WTC11 (cell line): ENCODE measurements at places on chromosomes 6 and 20. TPM values are rescaled to one million over a fixed set of nuclear protein-coding genes. Genes with fewer than 3 reads are reported as not detected.

DNA sequence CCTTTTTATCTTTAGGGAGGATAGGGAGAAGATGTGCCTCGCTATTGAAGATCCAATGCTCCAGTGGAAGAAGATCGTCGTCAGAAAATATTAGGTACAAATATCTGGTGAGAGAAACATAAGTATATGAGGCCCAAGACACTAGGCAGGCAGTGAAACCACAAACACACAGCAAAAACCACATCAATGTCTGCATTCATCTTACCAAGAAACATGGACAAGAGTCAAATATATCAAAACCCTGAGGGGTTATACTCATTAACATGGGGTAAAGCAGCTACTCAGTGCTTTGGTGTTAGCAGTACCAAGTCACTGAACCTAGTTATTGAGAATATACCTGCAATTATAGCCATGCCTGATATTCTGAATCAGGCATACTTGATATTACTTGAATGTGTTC lies 101.4 kb upstream of the FAM184A start:
- no peak overlapping the region for H3K4me3 ChIP-seq
- H3K27ac ChIP-seq, result no peak overlapping the region
- H3K36me3 ChIP-seq, result no peaks in the 10 kb centered on the region
- H3K27me3 ChIP-seq, result no peaks in the 10 kb centered on the region

DNA sequence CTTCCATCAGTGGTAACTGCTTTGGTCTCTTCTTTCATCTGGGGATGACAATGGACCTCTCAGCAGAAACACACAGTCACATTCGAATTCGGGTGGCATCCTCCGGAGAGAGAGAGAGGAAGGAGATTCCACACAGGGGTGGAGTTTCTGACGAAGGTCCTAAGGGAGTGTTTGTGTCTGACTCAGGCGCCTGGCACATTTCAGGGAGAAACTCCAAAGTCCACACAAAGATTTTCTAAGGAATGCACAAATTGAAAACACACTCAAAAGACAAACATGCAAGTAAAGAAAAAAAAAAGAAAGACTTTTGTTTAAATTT lies 6.1 kb downstream of the EDN1 start:
- no peak for DNase-seq
- H3K4me3 ChIP-seq, result no peak overlapping the region
- H3K36me3 ChIP-seq, result no peaks in the 10 kb centered on the region
- H3K27ac ChIP-seq, result no peak overlapping the region

DNA sequence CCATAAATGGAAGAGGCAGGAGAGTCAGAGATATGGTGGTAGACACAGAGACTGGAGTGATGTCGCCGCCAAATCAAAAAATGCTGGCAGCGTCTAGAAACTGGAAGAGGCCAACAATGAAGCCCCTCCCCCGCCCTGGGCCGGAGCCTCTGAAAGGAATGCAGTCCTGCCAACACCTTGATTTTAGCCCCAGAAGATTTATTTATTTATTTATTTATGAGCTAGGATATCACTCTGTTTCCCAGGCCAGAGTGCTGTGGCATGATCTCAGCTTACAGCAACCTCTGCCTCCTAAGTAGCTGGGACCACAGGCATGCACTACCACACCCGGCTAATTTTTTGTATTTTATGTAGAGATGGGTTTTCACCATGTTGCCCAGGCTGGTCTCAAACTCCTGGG lies 82.6 kb upstream of the CCDC167 start:
- peaks cover 29% of the 10 kb centered on the region for H3K4me1 ChIP-seq
- H3K27ac ChIP-seq, result peak overlapping the region; percentile 57; the same call in 1 of the 2 replicates
- peak; percentile 41 for DNase-seq
- no peak overlapping the region for H3K4me3 ChIP-seq

DNA sequence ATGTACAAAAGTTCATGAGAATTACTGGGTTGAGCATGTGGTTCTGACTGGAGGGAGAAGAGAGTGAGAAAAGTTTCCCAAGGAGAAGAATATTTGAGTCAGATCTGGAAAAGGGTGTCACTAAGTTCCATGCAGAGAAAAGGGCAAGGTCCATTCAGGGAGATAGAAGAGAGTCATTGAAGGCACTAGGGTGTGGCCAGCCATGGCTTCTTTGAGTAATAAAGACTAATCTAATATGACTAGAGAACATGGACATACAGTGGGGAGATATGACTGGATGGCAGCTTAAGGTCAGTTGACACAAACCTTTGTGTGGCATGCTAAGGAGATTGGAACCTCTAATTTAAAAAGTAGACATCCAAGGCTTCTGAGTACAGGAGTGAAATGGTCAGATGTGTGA lies 10.7 kb upstream of the SLC17A4 start:
- H3K27ac ChIP-seq, result no peak overlapping the region
- H3K4me3 ChIP-seq, result no peak overlapping the region
- no peaks in the 10 kb centered on the region for H3K4me1 ChIP-seq
- H3K36me3 ChIP-seq, result peaks cover 4% of the 10 kb centered on the region; the same call in 1 of the 2 replicates

- H3K27me3 ChIP-seq, result no peaks in the 10 kb centered on the region
- peaks cover 39% of the 10 kb centered on the region for H3K36me3 ChIP-seq
- H3K4me1 ChIP-seq, result peaks cover 33% of the 10 kb centered on the region
- DNase-seq, result no peak
- no peak overlapping the region for H3K27ac ChIP-seq
- no peak overlapping the region for H3K4me3 ChIP-seq
These were observed 109.8 kb downstream of the CHD6 start for GRCh38 chr20:41508335-41508734.

DNA sequence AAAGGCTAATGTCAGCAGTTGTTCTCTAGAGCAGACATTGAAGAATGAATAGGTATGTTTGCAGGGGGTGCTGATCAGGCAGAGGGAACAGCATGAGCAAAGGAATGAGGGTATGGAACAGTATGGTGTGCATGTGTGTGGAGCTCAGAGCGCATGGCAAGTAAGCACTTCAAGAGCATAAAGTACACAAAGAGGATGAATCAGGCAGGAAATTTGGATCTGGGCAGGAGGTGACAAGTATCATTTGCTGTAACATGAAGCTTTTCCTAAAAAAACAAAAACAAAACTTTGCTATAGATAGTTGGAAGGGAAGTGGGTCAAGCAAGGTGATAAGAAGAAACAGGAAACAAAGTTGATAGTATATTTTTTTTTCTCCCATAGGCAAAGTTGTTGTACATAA lies 746.8 kb downstream of the HDGFL1 start:
- H3K4me3 ChIP-seq, result no peak overlapping the region
- no peak overlapping the region for H3K27ac ChIP-seq
- H3K4me1 ChIP-seq, result peaks cover 7% of the 10 kb centered on the region
- no peaks in the 10 kb centered on the region; the same call in 1 of the 2 replicates for H3K27me3 ChIP-seq
- H3K36me3 ChIP-seq, result no peaks in the 10 kb centered on the region

RREB1 gene
- 38.5 to 39.4 TPM (median 39.4 TPM) in 3 replicates for total RNA-seq

ZNF311 gene
- 2.0 to 3.7 TPM (median 3.4 TPM) in 3 replicates for total RNA-seq

SLC22A23 gene
- 33.6 to 38.2 TPM (median 33.8 TPM) in 3 replicates for total RNA-seq

GRM1 gene
- total RNA-seq, result 0.37 to 0.46 TPM (median 0.41 TPM) in 3 replicates

L3MBTL3 gene
- 13.0 to 18.1 TPM (median 13.7 TPM) in 3 replicates for total RNA-seq

MYCT1 gene
- total RNA-seq, result 1.4 to 2.0 TPM (median 1.5 TPM) in 3 replicates

FGD2 gene
- 0.31 to 0.78 TPM (median 0.44 TPM) in 3 replicates for total RNA-seq

ENPP1 gene
- 29.7 to 34.9 TPM (median 30.8 TPM) in 3 replicates for total RNA-seq
